Stomach (tissue), 19 donors: ENCODE measurements at places on chromosomes 5 and 9. TPM values are rescaled to one million over a fixed set of nuclear protein-coding genes. Genes with fewer than 3 reads are reported as not detected.

- DNase-seq: no peak
These were observed 1381.5 kb upstream of the WWC1 start for GRCh38 chr5:166909926-166910325.

DNA sequence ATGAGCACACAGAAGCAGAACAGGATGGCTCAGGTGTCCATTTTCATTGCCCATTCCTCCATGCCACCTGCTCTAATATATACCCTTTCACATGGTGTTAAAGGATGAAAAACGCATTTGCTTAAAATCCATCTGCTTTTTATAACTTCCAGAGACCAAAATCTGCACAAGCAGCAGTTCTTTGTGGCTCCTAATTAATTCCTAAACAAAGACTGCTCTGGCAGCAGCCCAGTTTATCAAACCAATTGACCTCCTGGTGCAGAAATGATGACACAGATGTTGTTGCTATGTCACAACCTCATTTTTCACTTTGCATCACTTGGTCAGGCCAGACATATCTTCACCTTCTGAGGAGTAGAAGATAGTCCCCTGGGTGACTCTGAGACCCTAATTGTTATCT is 141.2 kb downstream of the ASTN2 start:
- DNase-seq: no peak

GRCh38 chr5:159947708-159948358 is 31.6 kb downstream of the ADRA1B start:
- DNase-seq: peak; percentile 14

- DNase-seq: no peak
These were observed 11.5 kb downstream of the GPR150 start for GRCh38 chr5:95631255-95631958.

- no peak for DNase-seq
These were observed 68.6 kb downstream of the NLN start for GRCh38 chr5:65790371-65791163.

HACD4 gene
- polyA plus RNA-seq: 1.6 TPM

FOXI1 gene
- polyA plus RNA-seq: not detected

MARVELD2 gene
- 3.7 TPM for polyA plus RNA-seq

PIP5K1B gene
- polyA plus RNA-seq: 27.2 TPM
